NCI-H1694 treated with DMSO at 0.1 percent for 48 hours (cell line): ENCODE measurements at places on chromosomes 7 and 10.
A peak's percentile ranks its signal among the peaks of the same experiment; 100 is the strongest.

DNA sequence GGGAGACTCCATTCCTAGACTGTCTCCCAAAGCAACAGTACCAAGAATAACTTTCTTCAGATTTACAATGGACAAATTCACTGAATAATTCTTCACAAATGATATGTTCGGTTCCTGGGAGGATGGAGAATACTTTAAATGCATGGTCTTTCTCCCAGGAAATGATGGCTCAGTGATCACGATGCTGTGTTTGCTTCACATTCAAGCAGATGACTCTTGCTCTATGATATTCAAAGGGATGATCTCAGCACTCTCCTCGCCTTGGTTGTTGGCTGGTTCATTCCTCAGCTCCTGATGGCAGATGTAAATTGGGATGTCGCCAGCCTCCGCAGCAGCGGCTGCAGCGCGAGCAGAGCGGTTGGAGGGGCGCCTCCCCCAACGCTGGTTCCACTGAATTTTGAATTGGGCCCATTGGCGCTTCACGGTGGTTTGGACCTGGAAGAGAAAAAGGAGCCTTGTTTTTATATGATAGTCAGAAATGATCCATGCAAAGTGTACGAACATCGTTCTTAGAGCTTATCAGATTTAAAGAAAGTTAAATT, 148.3 kb downstream of the CALCR start:
- DNase-seq = no peak

GRCh38 chr7:139595806-139596205, 72.3 kb downstream of the CLEC2L start:
- no peak for DNase-seq

DNA sequence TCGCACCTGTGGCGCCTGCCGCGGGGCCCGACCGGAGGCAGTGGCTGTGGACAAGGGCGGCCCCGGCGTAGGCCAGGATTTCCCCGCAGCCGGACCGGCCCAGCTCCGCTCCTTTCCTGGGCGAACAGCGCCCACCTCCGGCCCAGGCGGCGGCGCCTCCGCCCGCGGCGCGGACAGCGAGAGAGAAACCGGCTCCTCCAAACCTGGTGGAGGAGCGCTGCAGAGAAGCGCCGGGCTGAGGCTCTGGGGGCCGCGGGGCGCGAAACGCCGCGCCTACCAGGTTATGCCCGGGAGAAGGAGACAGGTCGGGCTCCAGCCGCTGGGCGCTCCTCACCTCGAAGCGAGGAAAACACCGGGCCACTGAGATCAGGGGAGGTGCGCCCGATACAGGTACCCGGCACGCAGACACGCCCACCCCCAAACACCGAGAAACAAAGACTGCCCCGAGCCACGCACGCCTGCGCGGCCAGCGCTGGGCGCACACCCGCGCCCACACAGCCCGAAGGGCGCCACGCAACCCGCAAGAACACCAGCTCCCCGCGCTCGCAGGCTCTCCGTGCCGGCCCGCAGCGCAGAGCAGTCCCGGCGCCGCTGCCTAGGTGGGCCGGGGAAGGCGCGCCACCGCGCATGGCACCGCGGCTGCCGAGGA, 3.3 kb downstream of the GRID1 start:
- no peak for DNase-seq

DNA sequence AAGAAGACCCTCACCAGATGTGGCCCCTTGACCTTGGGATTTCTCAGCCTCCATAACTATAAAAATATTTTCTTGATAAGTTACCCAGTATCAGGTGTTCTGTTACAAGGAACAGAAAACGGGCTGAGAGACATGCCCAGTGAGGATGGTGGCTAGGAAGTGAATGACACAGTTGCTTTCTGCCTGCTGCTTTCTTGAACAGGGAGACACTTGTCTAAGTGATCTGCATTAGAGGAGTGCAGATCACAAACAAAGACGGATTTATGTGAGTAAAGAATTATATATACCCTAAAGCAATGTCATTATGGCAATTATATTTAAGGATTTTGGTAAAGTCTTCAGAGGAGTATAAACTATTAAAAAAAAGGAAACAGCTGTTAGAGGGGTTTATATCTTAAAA, 169.2 kb upstream of the AHR start:
- DNase-seq = no peak

- DNase-seq = no peak
These were observed 62.0 kb upstream of the SEMA3A start for GRCh38 chr7:84256571-84256971.

DNA sequence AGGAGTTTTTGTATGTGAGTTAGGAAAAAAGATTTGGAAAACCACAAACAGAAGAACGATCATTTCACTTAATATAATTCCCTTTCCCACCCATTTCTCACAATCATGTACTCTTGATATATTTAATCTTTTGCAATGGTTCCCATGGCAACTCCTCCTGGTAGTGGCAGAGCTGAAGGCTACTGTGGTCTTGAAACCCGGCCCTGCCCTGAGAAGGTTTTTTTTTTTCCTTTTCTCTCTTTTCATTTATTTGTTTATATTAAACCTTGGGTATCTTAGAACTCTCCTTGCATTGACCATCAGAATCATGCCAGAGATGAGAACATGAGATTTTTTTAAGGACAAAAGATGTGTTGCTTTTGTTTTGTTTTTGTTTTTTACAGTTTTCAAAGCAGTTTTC, 566.1 kb upstream of the NRP1 start:
- DNase-seq = no peak

DNA sequence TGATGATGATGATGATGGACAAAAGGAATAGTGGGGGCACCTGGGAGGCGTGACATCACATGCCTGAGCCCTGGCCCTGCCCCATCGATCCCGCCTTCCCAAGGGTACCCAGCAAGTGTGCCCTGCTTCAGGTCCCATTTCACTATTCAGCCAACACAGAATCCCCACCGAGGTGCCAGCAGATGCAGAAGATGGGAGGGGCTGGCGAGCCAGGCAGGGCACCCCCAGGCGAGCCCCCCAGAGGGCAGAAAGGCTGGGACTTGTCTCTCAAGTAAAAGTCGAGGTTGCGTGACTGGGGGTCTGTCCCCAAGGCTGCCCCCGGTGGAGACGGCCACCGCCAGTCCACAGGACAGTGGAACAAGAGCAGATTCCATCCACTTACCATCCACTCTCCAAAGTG, 57.5 kb downstream of the INSIG1 start:
- no peak for DNase-seq

GRCh38 chr7:2622869-2623697, 8.7 kb upstream of the TTYH3 start:
- peak; percentile 46 for DNase-seq

DNA sequence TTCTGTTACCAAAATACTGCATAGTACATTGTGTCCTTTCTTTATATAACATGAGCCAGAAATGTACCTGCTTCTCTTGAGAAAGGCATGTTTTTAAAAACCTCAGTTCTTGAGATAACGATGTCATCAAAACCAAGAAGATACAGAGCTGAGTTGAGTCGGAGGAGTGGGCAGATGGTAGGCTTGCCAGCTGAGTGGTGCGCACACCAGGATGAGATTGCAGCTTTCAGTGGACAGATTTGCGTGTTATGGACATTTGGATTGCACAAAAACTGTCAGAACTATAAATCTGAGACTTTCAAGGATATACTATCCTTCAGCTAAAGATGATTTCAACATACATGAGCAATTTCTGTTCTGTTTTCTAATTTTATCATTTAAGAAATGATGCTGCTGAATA, 25.0 kb downstream of the PRKAR2B start:
- DNase-seq = no peak

GRCh38 chr7:17329440-17329839, 31.0 kb downstream of the AHR start:
- DNase-seq = no peak

DNA sequence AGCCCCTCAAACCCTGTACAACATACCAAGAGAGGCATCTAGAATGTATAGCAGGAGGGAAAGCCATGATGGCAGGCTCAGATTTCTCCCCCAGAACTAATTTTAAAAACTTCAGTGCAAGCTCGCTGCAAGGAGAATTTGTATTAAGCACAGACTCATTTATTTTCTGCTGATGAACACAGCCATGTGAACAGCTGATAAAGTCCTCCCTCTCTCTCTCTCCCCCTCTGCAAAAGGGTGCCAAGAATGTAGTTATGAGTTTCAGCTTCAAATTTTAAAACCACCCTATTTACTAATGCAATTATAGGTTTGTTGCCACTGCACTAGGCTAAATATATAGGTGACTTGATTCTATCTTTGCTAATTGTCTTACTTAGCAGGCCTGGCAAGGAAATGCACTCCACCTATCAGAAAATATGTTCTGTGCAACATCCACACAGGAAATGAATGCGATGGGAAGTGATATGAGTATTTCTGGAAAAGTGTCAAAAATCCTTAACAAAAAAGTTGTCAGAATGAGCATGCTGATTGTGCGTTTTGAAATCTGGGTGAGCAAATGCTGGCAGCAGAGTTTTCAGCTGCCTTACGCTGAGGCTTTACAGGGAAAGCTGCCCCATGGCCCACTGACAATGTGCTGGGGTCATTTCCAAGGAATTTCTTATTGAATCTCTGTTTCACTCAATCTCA, 43.4 kb upstream of the GHITM start:
- DNase-seq = no peak

DNA sequence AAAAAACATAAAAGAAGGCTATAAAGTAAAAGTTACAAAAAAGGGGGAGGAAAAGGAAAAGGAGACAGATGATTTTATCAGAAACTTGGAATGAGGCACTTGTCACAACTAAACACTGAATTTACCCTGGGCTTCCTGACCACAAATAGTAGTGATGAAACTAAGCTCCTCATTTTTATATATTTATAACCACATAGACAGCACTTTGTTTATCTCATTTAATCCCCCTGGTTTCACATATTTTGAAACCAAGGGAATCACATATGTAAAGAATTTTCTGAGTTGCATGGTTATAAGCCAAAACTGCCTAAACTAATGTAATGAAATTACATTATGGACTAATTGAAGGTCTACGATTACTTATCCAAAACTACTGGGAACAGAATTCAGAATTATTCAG, 39.6 kb upstream of the MET start:
- no peak for DNase-seq

GRCh38 chr7:128322040-128322643, 21.6 kb downstream of the RBM28 start:
- peak; percentile 37 for DNase-seq

- no peak for DNase-seq
These were observed 26.4 kb upstream of the PRKAR2B start for GRCh38 chr7:107017965-107018719.

DNA sequence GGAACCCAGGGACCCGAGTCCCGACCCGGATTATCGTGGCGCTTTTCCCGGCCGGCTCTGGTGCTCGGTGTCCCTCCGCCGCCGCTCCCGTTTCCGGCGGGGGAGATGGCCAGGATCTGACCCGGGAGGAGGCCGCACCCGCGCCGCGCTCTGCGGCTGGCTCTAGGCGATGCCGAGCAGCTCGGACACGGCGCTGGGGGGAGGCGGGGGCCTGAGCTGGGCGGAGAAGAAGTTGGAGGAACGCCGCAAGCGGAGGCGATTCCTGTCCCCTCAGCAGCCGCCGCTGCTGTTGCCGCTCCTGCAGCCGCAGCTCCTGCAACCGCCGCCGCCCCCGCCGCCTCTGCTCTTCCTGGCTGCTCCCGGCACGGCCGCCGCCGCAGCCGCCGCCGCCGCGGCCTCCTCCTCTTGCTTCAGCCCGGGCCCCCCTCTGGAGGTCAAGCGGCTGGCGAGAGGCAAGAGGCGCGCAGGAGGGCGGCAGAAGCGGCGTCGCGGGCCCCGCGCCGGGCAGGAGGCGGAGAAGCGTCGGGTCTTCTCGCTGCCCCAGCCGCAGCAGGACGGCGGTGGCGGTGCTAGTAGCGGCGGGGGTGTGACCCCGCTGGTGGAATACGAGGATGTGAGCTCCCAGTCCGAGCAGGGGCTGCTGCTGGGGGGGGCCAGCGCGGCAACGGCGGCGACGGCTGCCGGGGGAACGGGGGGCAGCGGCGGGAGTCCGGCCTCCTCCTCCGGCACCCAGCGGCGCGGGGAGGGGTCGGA, 593 bp downstream of the CDK13 start:
- no peak for DNase-seq

DNA sequence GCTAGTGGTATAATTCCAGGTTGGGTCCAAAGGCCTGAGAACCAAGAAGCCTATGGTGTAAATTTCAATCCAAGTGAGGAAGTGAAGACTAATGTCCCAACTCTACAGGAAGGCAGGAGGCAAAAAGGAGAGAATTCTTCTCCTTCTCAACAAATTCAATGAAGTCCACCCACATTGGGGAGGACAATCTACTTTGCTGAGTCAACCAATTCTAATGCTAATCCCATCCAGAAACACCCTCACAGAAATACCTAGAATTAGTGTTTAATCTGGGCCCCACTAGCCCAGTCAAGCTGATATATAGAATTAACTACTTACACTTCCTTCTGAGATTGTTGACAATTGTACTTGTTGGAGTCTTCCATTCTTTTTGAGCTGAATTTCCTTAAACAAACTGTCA, 413.2 kb upstream of the PHF14 start:
- no peak for DNase-seq

GRCh38 chr7:41275255-41275654, 427.6 kb downstream of the INHBA start:
- peak; percentile 91 for DNase-seq

- no peak for DNase-seq
These were observed 16.3 kb downstream of the SEPTIN7 start for GRCh38 chr7:35817181-35817580.

GRCh38 chr10:58642283-58642682, 129.6 kb downstream of the BICC1 start:
- no peak for DNase-seq

DNA sequence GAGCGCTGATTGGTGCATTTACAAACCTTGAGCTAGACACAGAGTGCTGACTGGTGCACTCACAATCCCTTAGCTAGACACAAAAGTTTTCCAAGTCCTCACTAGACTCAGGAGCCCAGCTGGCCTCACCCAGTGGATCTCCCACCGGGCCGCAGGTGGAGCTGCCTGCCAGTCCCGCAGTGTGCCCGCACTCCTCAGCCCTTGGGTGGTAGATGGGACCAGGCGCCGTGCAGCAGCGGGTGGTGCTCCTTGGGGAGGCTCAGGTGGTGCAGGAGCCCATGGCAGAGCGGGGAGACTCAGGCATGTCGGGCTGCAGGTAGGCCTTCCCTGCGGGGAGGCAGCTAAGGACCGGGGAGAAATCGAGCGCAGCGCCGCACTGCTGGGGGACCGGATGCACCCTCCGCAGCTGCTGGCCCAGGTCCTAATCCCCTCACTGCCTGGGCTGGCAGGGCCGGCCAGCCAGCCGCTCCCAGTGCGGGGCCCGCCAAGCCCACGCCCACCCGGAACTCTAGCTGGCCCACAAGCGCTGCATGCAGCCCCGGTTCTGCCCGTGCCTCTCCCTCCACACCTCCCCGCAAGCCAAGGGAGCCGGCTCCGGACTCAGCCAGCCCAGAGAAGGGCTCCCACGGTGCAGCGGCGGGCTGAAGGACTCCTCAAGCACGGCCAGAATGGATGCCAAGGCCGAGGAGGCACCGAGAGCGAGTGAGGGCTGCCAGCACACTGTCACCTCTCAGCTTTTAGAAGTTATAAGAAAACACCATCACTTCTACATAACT, 128.9 kb downstream of the ZNF438 start:
- no peak for DNase-seq

DNA sequence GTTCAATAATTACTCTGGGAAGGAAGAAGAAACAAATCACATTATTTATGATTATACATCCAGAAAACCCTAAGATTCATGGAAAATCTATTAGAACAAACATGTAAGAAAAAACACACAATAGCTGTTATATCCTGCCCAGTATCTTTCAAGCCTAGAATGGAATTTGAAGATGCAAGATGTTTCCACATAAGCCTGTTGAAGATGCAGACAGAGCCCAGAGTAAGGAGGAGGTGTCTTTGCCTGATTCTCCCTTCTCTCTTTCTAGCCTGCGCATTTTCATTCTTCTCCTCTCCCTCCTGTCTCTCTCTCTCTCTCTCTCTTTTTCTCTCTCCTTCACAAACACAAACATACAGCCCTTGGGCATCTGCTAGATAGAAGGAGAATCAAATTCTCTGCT, 170.1 kb upstream of the INHBA start:
- DNase-seq = no peak

GRCh38 chr10:12622691-12623090, 273.3 kb downstream of the CAMK1D start:
- DNase-seq = no peak
